ENCODE measurements at places on chromosomes 5 and 9.

DNA sequence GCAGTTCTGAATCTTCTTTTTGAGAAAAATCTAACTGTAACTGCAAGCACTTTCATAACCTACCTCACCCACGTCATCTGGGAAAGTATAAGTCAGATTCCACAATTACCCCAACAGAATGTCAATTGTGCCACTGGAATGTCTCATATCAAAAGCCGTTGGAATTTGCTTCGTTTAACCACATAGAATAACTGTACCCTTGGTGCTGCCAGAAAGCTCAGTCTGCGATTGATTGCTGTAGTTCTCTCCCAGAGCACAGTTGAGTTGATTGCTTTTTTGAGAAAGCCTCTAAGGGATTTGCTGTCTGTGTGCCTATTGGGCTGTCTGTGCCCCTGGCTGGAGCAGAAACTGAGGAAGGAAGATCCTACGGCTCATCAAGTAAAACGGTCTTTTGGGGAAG lies 583.6 kb downstream of the TMEM38B start:
- DNase-seq, result no peak

- DNase-seq, result peak; percentile 77
Observed at GRCh38 chr5:89043676-89044075, 160.7 kb upstream of the MEF2C start.

DNA sequence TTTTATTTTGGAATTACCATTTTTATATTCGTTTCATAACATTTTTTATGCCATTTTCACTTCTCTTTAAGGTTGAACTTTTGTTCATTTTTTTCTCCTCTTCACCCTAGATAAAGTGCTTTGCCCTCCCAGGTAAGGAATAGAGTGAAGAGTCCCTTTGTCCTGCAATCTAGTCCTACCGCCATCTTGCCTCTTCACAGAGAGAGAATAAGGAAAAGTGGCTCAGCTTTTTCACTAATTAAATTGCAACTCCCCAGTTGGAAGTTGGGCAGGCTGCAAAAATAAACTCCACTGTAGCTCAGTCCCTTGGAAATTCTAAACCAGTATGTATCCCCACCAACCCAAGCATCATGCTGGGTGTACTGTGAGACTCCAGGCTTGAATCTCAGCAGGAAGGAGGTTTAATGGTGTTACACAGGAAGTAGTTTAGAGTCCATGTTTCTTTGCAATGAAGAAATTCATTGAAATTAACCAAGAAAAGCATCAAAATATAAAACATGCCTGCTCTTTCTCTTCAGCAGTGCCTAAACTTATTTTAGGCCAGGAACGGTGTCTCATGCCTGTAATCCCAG lies 60.3 kb upstream of the PCSK1 start:
- DNase-seq, result no peak

DNA sequence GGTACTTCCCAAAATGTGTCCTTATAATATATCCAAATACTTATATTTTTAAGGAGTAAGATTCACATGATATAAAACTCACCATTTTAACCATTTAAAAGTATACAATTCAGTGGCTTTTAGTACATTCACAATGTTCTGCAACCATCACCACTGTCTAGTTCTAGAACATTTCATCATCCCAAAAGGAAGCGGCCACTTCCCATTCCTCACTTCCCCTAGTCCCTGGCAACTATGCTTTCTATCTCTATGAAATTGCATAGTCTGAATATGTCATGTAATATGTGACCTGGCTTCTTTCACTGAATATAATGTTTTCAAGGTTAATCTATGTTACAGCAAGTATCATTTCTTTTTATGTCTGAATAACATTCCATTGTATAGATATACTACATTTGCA lies 615.1 kb upstream of the SGCD start:
- no peak for DNase-seq

DNA sequence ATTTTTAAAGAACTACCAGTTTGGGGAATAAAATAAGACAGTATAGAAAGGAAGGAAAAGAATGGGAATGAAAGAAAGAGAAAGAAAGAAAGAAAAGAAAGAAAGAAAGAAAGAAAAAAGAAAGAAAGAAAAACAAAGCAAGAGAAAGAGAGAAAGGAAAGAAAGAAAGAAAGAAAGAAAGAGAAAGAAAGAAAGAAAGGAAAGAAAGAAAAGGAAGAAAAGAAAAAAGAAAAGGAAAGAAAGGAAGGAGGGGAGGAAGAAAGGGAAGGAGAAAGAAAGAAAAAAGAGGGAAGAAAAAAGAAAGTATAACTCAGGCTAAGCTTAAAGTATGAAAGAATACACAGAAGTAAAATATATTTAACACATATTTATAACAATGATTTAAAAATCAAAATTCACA lies 51.0 kb upstream of the FGF10 start:
- no peak for DNase-seq

DNA sequence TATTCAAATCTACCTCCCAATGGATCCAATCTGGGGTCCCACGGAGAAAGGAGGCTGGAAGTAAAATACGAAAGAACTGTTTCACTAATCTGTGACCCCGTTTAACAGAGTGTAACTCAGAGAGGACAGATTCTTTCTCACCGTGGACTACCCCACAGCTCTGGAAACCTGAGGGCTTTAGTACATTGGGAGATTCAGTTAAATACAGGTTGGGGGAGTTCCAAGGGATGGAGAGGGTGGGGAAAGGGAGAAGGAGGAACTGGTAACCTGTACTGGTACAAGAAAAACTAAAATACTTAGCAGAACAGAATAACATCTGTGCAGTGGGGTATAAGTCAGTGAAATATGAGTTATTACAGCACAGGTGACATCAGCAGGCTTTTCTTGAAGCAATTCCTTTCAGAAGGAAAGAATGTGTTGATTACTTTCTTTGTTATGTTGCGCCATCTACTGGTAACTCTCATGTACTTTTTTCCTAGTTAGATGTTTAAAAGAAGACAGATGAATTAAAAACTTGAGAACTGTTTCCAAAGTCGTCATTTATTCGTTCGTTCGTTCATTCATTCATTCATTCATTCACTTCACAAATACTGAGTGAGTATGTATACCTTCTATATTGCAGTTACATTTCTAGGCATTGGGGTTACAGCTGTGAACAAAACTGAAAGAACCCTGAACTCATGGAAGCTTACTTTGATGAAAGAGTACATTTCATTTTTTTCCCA lies 30.0 kb upstream of the STOM start:
- peak; percentile 80 for DNase-seq

DNA sequence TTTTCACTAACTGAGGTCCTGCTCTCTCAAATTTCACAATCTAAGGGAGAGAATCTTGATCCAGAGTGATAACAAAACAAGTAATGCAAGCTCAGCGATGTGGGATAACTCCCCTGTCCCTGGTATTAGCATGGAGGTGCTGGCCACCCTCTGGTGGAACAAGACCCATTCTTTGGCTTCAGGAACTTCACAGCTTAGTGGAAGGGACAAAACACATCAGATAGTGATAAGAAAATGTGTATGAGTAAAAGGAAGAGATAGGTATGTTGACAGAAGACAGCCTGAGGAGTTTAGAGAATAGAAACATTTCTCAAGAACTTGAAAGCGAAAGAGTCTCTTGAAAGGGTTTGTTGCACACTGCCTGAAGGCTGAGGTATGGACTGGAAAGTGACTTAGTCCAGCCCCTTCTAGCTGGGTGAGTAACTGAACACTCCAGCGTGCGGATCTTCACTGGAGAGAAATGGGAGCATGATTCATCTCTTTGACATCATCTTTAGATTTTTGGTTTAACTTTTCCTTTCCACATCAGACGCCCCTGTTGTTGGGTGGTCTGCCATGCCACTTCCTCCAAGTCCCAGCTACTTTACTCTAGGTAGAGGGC lies 25.4 kb upstream of the ZSWIM6 start:
- peak; percentile 72 for DNase-seq

GRCh38 chr9:93159601-93160471 lies 24.1 kb upstream of the WNK2 start:
- peak; percentile 82 for DNase-seq

- no peak for DNase-seq
Observed at GRCh38 chr9:75551861-75552260, 338.6 kb upstream of the PCSK5 start.

GRCh38 chr9:83403527-83404238 lies 134.5 kb downstream of the FRMD3 start:
- DNase-seq, result peak; percentile 76

DNA sequence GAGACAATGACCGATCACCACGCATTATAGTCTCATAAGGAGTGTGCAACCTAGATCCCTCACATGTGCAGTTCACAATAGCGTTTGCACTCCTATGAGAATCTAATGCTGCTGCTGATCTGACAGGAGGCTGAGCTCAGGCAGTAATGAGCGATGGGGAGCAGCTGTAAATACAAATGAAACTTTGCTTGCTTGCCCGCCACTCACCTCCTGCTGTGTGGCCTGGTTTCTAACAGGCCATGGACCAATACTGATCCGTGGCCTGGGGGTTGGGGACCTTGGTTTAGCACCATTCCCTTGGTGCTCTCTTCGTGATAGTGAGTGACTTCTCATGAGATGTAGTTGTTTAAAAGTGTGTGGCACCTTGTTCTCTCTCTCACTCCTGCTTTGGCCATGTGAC lies 50.2 kb downstream of the PRLR start:
- DNase-seq, result no peak

GRCh38 chr5:179854356-179854755 lies 4.3 kb downstream of the MRNIP start:
- DNase-seq, result no peak

GRCh38 chr5:2030131-2030530 lies 147.4 kb upstream of the IRX4 start:
- no peak for DNase-seq

DNA sequence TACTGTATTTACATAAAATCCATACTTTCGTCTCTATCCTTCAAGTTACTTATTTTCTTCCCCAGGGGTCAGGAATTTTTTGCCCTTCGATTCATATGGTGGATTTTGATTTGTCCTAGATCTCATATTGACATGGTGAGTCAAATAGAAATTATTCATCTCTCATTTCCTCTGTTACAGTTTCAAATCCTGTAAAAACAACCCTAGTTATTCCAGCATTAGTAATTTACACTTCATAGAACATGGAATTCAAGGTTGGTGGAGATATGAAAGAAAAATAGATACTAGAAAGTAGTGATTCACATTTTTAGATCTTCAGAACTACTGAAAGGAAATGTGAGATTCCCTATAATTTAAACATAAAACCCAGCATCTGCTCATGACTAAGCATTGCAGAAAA lies 1331.0 kb upstream of the CDH9 start:
- DNase-seq, result peak; percentile 65

- no peak for DNase-seq
Observed at GRCh38 chr5:59716029-59716428, 177.5 kb downstream of the PDE4D start.

- peak; percentile 85 for DNase-seq
Observed at GRCh38 chr5:109805472-109805871, 115.7 kb downstream of the MAN2A1 start.

- DNase-seq, result peak; percentile 94
Observed at GRCh38 chr9:33813712-33814641, 3.0 kb upstream of the UBE2R2 start.

DNA sequence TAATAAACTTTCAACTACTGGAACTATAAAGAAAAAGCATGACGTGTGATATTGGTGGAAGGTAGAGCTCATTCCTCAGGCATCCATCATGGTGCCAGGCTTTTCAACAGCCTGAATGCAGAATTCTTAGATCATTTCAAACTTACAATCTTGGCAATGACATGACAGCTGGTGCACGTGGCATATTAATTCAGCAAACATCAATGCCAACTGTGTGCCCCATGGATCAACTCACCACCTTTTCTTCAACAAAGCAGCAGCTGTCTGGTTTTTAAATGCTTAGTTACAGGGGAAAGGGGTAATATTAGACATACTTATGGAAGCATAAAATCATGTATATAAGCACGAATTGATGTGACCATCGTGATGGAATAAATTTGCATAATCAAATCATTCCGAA lies 56.0 kb upstream of the OR13F1 start:
- DNase-seq, result no peak
